Left lung (tissue), 14 donors: ENCODE measurements at places on chromosomes 16 and 17. TPM values are rescaled to one million over a fixed set of nuclear protein-coding genes. Genes with fewer than 3 reads are reported as not detected.

GRCh38 chr17:19003543-19004420, 782 bp downstream of the FAM83G start:
- no peak for DNase-seq

DNA sequence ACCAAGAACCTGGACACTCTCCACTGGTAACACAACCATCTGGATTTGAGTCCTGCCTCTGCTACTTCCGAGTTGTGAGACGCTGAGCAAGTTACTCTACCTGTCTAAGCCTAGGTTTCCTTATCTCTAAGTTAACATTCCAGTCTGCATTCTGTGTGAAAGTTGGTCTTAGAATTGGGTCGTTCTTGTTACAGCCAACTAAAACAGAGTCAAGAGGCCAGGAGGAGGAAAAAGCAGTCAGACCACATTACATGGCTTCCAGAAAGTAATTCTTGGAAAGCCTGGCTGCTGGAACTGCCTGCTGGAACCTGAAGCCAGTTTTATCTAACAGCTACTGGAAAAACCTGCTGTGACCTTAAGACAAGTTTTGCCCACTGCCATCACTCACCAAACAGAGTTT, 38.4 kb upstream of the XYLT1 start:
- no peak for DNase-seq

The CACNG5 gene
- not detected for polyA plus RNA-seq

The CMTR2 gene
- 47.8 TPM for polyA plus RNA-seq

The SLC6A4 gene
- polyA plus RNA-seq: 0.38 TPM
